Activated T-helper 1 cell treated with anti-CD3 and anti-CD28 coated beads, Interleukin-12 subunit alpha, Interleukin-12 subunit beta, Interleukin-2, Interleukin-4 antibody, amounts not matched to agents 30 ng/mL and 10 ng/mL and 1 ng/mL, durations not matched to agents 14 hours and 24 hours and 36 hours (primary cell): ENCODE measurements at places on chromosomes 1 and 21. TPM values are rescaled to one million over a fixed set of nuclear protein-coding genes. Genes with fewer than 3 reads are reported as not detected.

ZFP69 gene
- 3.9 and 4.0 TPM in 2 replicates for total RNA-seq

MRAP gene
- total RNA-seq, result not detected in 2 replicates

TTC39A gene
- 0.12 TPM in 1 of 2 replicates, not detected in the other for total RNA-seq

CSMD2 gene
- not detected in 2 replicates for total RNA-seq

SMIM34 gene
- total RNA-seq, result not detected in 2 replicates

C8A gene
- not detected in 2 replicates for total RNA-seq

CFAP45 gene
- total RNA-seq, result 0.78 and 1.7 TPM in 2 replicates

VSIG8 gene
- not detected in 2 replicates for total RNA-seq

S100B gene
- total RNA-seq, result not detected in 2 replicates

ITGB2 gene
- total RNA-seq, result 292 and 294 TPM in 2 replicates

ALDH4A1 gene
- 3.9 and 4.4 TPM in 2 replicates for total RNA-seq
